ENCODE measurements at places on chromosomes 12 and 14.

- no peak for DNase-seq
Observed at GRCh38 chr12:111664961-111665865, 20.5 kb downstream of the BRAP start.

DNA sequence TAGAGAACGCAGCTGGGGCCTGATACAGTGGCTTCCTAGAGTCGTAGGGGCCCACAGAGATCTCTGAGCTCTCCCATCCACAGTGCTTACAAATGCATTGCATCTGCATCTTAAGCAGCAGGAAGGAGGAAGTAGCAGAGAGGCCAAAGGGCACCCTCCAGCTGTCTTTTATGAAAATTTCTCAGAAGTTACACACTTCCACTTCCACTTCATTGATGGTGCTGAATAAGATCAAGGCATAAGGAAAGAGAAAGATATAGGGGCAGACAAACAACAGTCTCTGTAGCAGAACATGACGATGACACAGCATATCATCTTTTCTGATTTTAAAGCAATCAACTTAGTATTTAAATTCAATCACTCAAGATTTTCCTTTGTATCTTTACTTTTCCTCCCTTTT lies 51.6 kb upstream of the ABCC9 start:
- no peak for DNase-seq

DNA sequence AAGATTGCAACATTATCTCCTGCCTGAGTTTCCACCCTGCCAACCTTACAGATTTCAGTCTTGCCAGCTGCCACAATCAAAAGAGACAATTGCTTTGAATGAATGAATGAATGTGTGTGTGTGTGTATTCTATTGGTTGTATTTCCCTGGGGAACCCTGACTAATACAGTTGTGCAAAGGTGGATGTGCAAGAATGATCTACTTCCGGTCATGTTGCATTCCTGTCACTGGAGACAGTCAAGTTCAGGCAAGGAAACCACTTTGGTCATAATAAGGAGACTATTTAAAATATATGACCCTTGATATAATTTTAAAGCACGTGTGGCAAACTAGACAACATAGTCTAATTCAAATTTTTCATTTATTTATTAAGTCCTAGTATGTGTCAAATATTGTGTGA lies 13.1 kb downstream of the RERG start:
- DNase-seq: no peak

DNA sequence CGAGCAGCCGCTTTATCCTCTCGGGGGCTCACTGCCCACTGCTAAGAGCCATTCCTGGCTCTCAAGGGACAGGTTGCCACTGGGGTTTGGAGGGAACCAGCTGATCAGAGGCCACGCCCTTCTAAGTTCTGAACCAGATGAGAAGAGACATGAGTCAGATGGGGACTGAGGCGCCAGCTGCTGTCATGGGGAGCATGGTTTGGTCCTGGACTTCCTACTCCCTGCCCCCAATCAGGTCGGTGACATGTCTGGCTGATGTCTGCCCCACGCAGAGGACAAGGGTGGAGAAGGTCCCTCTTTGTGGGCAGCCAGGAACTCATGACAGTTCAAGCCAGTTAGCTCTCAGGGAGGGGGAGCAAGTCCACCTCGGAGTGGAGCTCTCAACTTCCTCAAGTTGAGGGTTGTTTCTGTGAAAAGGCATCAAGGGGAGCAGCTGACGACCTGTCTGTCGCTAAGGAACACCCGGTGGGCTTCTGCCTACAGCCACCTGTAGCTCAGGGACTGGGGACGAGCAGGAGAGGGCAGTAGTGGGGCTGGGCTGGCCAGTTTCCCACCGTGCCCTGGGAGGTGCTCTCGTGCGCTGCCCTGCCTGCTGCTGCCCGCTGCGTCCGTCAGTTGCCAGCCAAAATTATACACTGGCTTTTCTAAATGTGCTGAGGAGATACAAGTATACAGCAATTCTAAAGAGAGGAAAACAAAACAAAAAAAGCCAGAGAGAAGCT lies 20.5 kb downstream of the PSMC1 start:
- DNase-seq: no peak

DNA sequence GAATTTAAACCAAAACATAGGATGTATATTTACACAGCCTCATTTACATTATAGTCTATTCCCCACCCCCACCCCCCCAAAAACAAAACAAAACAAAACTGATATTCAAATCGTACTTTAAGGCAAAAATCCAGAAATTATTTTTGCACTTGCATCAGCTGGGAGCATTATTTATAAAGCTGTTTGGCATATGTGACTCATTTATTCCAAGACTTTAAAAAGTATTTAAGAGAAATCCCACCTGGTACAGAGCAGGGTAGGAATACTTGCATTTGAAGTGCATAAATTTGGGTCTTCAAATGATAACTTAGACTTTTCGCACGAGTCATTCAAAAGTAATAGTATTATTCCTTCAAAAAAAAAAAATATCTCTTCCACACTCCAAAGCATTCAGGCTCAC lies 1.1 kb downstream of the KLHL28 start:
- no peak for DNase-seq

GRCh38 chr12:124094188-124094587 lies 121.2 kb downstream of the ZNF664 start:
- DNase-seq: no peak

- no peak for DNase-seq
Observed at GRCh38 chr12:1716911-1717310, 26.0 kb downstream of the ADIPOR2 start.

GRCh38 chr12:51186465-51187085 lies 13.6 kb upstream of the TFCP2 start:
- DNase-seq: no peak

DNA sequence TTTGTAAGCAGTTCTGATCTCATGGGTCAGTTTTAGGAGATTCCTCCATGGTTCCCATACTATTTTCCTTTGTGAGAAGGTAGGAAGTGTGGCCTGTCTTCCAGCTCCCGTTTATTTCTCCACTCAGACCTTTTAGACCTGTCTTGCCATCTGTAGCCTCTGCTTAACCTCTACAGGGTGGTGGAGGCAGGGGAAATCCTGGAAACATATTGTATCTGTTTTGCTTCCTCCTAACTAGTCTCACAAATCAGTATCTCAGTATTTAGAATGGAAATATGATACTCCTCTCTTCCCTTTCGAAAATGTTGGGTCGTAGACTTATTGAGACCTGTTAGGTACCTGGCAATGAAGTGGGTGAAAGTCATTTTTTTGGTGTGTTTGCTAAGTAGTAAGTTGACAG lies 399.4 kb upstream of the RGS6 start:
- DNase-seq: no peak

GRCh38 chr12:55008944-55009585 lies 10.7 kb upstream of the NEUROD4 start:
- no peak for DNase-seq

GRCh38 chr14:32377046-32377646 lies 48.0 kb downstream of the AKAP6 start:
- DNase-seq: no peak

DNA sequence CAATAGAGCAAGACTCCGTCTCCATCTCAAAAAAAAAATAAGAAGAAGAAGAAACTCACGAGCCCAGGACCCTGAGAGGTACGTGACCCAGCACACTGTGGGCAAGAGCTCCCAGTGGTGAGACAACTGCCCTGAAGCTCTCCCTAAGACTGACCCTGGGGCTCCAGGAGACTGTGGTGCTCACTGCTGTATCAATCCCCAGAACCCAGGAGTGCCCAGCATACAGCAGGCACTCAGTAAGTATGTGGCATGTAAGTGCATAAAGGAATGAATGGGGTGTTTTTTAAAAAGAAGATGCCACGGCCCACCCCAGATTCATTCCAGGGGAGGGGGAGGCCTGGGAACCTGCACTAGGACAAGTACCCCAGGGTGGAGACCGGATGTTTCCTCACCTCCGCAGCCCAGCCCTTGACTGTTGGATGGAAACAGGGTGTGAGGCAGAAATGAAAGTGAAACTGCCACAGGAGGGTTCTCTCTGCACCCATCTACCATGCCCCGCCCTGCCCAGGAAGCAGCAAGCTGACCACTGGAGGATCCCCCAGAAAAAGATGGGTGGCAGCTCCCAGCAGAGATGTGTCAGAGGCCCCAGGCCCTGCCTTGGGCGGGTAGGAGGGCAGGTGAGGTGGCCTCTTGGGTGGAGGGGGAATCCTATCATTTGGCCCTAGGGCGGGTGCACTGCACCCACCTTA lies 12.2 kb downstream of the ITPK1 start:
- DNase-seq: no peak

GRCh38 chr12:105322070-105322469 lies 8.4 kb upstream of the C12orf75 start:
- DNase-seq: no peak

DNA sequence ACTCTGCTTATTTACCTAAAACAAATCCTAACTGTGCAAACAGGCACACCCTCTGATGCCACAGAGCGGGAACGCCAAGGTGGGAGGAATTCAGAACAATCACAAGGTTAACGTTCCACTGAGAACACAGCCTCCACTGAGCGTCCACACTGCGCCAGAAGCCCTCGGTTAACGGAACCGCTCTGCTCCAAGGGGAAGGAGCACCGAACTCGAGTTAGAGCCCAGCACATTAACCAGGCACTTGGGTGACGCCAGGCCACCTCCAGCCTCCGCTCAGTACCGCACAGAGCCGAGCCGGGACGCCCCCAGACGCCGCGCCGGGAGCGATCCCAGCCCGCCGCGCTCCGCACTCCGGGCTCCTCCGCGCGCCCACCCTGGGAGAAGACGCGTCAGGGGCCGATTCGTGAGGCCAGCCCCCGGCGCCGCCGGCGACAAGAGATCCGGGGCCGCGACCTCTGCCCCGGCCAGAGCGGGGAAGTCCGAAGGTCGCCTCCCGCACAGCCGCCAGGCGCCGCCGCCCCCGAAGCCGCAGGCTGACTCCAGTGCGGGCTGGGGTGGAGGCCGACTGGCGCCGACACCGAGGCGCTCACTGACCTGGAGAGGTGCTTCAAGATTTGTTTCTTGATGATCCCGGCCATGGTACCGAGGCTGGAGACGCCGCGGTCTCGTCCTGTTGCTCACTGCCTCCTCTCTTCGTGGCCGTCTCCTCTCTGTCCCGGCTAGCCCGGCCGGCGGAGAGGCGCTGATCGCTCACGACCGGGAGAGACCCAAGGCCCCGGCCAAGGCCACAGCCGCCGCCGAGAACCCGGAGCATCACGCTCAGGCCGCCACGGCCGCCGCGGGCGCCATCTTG lies 450 bp downstream of the BLTP3B start:
- DNase-seq: no peak

- DNase-seq: no peak
Observed at GRCh38 chr14:69631509-69631908, 20.1 kb downstream of the SUSD6 start.

DNA sequence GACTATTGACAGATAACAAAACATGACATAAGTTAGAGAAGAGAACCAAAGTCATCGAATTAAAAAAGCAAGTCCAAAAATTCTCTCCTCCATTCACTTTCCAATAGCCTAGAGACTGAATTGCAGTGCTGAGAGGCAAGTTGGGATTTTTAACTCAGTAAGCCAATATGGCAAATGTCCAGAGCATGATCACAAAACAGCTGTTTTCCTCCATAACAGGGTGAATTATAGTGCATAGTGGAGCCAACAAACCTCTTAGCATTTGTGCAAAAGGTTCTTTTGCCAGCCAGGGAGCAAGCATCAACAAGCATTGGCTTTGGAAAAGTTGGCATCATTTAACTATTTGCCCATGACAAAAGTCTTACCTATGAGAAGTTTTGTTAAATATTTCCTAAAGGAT lies 458.8 kb upstream of the NOVA1 start:
- DNase-seq: no peak

- no peak for DNase-seq
Observed at GRCh38 chr14:74599321-74599761, 12.7 kb downstream of the LTBP2 start.

- DNase-seq: no peak
Observed at GRCh38 chr12:104478396-104479122, 21.8 kb downstream of the CHST11 start.

Measured in retinal pigment epithelial cell (primary cell).